ENCODE measurements at places on chromosomes 7 and 10. TPM values are rescaled to one million over a fixed set of nuclear protein-coding genes. Genes with fewer than 3 reads are reported as not detected.

LRRC17 gene
- total RNA-seq = 8.1 TPM

GNA12 gene
- 56.6 TPM for total RNA-seq

SFXN3 gene
- 91.5 TPM for total RNA-seq

PIP4K2A gene
- 90.3 TPM for total RNA-seq

LRMDA gene
- 25.7 TPM for total RNA-seq

DNA2 gene
- 3.9 TPM for total RNA-seq

ITGA8 gene
- total RNA-seq = 885 TPM

PTPRE gene
- 41.3 TPM for total RNA-seq

PAX2 gene
- total RNA-seq = not detected

GRID2IP gene
- 0.39 TPM for total RNA-seq

ELFN1 gene
- total RNA-seq = 1.2 TPM

TMEM139 gene
- total RNA-seq = 0.32 TPM

NKX1-2 gene
- total RNA-seq = not detected

LRRTM3 gene
- total RNA-seq = 0.06 TPM

ADAP1 gene
- total RNA-seq = 11.9 TPM

VPS37D gene
- 1.5 TPM for total RNA-seq

CDK1 gene
- total RNA-seq = 2.1 TPM

AQP1 gene
- 680 TPM for total RNA-seq

RBP3 gene
- not detected for total RNA-seq

RELN gene
- 1.4 TPM for total RNA-seq

GPR158 gene
- total RNA-seq = 0.42 TPM

FGL2 gene
- 246 TPM for total RNA-seq
